AG10803 (cell line): ENCODE measurements at places on chromosomes 16 and 17.

DNA sequence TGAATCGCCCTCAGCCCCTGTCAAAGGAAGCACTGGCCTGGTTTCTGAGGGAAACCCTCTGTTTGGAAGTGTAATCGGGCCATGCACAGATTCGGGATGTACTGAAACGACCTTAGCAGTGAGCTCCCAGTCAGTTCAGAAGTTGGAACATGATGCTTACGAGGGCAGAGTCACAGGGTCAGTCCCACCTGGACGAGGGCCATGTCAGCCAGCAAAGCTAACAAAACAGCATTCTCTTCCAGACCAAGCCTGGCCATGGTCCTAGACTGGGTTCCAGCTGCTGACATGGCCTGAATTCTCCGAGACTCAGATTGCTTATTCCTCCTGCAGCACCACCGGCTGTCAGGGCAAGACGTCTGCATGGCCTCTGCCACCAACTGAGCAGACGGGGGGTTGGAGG is 192.2 kb upstream of the WSCD1 start:
- peak; percentile 25 for DNase-seq

- no peak for DNase-seq
These were observed 1.2 kb downstream of the SRRM2 start for GRCh38 chr16:2753733-2754020.

DNA sequence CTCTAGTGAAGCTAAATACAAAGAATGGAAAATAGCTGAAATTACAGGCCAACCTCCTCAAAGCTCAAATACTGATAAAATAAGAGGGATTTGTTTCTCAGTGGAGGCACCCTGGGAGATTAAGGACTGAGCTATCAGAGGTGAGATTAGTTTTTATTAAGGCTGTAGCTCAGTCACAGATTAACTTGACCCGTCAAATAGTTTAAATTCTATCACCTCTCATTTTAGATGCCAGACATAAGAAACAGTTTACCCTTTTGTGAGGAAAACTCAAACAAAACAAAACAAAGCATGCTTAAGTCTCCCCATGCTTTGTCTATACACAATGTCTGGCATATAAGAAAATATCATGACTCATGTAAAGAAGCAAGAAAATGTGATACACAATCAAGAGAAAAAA is 208.3 kb upstream of the PMFBP1 start:
- DNase-seq = no peak

- peak; percentile 34 for DNase-seq
These were observed 250.0 kb downstream of the ABCC12 start for GRCh38 chr16:47905771-47906170.

DNA sequence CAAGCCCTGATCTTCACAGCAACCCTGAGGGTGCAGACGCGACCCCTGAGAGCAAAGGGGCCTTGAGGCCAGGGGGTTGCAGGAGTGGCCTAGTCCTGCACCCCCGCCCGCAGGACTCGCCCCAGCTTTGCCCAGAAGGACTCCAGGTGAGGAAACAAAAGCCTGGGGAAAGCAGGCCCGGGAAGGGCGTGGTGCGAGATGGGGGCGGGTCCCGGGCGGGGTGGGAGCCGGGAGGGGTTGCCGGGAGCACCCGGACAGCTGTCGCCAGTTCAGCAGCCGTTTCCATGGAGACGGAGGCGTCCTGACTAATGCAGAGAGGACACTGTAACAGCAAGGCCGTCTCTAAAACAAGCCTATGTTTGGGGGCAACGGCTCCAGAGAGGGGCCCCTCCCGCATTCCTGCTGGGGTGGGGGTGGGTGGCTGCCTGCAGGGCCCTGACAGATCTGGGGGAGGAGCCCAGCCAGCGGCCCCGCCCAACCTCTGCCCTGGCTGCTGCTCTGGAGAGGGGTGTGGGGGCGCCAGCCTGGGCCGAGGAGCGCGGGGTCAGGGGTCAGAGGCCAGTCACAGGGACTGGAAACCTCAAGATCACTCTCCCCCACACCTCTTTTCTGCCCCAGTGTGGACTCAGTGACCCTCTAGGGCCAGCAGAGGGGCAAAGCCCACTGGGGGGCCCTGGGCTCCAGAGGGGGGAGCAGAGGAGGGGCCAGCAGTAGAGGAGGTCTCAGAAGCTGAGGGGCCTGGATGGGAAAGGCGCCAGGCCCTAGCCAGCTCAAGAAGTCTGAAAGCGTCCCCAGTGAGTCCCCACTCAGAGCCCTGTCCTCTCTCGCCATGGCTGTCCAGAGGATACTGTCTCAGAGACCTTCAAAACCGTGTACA is 3.1 kb upstream of the TPPP3 start:
- DNase-seq = peak; percentile 81

DNA sequence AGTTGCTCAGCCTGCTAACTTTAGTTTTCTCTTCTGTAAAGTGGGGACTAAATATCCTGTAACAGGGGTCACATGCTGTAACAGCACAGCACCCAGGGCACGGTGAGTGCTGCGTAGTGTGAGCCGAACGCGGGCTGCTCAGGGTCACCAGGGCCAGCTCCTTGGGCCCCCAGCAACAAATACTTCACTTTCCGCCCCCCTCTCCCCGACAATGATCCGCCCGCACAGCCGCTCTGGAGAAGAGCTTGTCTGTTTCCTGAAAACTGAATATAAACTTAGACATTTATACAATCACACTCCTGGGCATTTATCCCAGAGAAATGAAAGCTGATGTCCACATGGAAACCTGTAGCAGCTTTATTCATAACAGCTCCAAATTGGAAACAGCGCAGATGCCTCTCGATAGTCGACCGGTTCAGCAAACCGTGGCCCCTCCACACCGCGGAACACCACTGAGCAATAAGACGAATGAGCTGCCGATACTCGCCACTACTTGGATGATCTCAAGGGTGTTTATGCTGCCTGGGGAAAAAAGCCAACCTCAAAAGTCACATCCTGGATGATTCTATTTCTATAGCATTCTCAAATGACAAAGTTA is 267.2 kb downstream of the PARN start:
- peak; percentile 64 for DNase-seq

DNA sequence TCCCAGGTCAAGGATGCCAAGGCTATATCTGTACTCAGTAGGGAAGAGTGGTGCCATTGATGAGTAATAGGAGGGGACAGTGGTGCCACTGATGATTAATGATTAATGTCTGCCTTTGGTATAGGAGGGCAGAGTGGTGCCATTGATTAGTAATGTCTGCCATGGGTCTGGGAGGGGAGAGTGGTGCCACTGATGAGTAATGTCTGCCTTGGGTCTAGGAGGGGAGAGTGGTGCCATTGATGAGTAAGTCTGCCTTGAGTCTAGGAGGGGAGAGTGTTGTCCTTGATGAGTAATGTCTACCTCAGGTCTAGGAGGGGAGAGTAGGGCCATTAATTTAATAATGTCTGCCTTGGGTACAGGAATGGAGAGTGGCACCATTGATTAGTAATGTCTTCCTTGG is 507.8 kb upstream of the EEF2KMT start:
- no peak for DNase-seq

- DNase-seq = no peak
These were observed 19.8 kb upstream of the NTN1 start for GRCh38 chr17:9001559-9001958.

- no peak for DNase-seq
These were observed 4.7 kb downstream of the LPCAT2 start for GRCh38 chr16:55513616-55514015.

DNA sequence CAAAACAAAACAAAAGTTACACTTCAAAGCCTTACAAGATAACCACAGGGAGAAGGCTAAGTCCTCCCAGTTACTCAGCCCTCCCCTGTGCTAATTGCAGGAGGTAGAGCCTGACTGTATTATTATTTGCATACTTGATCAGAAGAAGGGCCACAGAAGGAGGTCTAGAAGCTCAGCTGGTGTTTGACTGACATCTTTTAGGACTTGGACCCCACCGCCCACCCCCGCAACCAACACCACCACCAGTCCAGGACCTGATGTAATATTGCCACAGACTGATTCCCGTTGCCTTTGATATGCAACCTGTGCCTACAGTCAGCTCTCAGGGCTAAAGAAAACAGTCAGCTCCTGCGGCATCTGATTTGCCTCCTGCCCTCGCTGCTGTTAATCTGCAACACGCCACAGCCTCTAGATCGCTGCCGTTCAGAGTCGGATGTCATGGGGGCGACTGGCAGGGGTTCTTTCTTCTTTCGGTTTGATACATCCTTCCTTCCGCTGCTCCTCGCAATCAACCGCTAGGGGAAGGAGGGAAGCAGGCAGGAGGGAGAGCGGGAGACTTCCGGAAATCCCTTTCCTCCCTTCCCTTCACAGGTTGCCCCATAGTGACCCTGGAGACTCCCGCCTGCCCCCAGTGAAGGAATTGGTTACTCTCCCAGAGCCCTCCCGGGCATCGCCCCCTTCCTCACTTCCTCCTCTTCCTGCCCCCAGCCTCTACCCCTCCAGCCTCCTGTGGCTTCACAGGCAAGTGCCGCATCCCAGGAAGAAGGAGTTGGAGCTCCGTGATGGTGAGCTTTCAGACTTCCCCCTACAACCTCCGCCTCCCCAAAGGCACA is 90.5 kb upstream of the SOX9 start:
- DNase-seq = peak; percentile 62

DNA sequence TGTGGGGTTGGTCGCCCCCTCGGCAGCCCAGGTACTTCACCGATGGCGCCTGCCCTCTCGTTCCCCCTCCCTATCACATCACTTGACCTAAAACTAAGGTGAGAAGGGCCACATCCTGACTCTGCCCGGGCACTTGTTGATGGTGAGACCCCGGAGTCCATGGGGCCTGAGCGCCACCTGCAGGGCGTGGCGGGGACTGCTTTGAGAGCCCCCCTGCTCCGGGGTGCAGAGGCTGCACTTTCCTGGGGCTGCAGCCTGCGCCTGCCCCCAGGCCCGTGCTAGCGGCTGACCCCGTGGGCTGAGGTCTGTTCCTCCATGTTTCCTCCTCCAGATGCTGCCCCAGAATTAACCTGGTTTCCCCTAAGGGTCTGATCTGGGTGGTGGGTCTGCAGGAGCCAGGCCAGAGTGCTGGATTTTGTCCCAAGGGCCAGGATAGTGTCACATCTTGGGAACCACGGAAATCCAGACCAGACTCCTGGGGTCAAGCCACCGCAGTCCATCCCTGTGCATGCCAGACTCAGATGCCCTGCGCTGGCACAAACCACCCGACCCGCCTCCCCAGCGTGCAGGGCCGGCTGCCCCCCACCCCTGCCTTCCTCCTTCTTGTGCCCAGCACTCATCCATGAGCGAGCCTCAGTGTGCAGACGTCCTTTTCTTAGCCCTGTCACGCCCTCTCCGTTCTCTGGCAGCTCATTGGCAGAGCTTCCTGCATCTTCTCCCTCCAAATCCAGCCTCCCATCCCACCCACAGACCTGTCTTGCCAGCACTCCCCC is 2.7 kb downstream of the NDUFAF8 start:
- DNase-seq = peak; percentile 23

DNA sequence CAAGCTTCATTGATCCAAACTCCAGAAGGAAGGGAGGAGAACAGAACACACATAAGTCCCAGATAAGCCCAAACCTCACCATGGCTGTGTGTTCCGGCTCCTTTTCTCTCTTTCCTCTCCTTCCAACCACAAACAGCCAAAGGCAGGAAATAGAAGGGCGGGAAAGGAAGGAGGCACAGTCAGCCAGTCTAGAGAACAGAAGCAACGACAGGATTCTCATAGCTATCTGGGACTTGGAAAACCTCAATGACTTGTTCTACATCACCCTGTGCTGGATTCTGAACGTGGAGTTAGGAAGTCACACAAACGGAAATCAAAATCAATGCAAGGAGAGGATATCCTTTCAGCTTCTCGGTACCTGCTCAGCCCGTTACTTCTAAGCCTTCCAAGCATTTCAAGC is 9.0 kb downstream of the CRK start:
- no peak for DNase-seq

GRCh38 chr17:32659419-32659842 is 172.6 kb downstream of the CDK5R1 start:
- peak; percentile 55 for DNase-seq

- no peak for DNase-seq
These were observed 103.1 kb downstream of the SOX9 start for GRCh38 chr17:72223866-72224291.

- DNase-seq = peak; percentile 91
These were observed 50.0 kb downstream of the SF3B3 start for GRCh38 chr16:70573451-70574121.

- no peak for DNase-seq
These were observed 411 bp downstream of the GGT6 start for GRCh38 chr17:4559966-4560365.

- no peak for DNase-seq
These were observed 134.7 kb downstream of the AATF start for GRCh38 chr17:37083456-37083855.

DNA sequence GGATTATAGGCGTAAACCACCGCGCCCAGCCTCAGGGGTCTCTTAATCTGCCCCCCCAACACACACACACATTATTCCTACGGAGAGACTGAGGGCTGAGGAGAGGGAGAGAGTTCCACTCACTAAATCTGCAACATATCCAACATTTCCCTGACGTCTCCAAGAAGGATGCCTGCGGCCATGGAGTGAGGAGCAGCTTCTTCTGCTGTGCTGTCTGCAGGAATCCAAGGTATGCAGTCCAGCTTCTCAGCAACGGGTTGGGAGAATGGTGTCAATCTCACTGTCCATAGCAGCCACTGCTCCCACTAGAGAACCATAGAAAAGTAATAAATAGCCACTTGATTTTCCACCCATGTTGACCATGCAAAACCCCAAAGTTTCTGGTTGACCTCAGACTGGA is 5.1 kb upstream of the PLXDC1 start:
- DNase-seq = no peak

- no peak for DNase-seq
These were observed 15.9 kb downstream of the LLGL1 start for GRCh38 chr17:18241229-18241871.

- no peak for DNase-seq
These were observed 16.4 kb downstream of the LYRM1 start for GRCh38 chr16:20916942-20917341.

- DNase-seq = peak; percentile 54
These were observed 136.0 kb upstream of the C17orf78 start for GRCh38 chr17:37239690-37240334.

DNA sequence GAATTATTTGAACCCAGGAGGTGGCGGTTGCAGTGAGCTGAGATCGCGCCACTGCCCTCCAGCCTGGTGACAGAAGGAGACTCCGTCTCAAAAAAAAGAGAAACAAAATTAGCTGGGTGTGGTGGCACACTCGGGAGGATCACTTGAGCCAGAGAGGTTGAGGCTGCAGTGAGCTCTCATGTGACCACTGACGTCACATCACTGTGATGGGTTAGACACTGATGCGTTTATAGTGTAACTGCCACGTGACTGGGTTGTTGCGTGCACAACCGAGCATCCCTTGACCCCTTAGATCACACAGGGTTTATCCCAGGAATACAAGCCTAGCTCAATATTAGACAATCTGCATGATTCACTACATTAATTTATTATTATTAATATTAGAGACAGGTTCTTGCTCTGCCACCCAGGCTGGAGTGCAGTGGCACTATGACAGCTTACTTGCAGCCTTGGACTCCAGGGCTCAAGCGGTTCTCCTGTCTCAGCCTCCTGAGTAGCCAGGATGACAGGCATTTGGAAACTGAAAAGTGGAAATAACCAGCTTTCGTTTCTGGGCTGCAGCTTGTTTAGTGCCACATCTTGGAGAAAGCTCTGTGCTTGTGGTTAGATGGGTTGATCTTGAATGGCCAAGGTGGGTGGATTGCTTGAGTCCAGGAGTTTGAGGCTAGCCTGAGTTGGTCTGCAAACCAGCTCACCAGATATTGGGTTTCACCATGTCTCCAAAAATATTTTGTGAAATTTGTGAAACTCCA is 26.4 kb upstream of the ABR start:
- no peak for DNase-seq

GRCh38 chr17:63125987-63126386 is 160.0 kb downstream of the TANC2 start:
- no peak for DNase-seq
